ENCODE measurements at places on chromosomes 1 and 21. TPM values are rescaled to one million over a fixed set of nuclear protein-coding genes. Genes with fewer than 3 reads are reported as not detected.

- peaks cover 18% of the 10 kb centered on the region for H3K4me1 ChIP-seq
- peak overlapping the region; percentile 77 for H3K4me3 ChIP-seq
- H3K36me3 ChIP-seq = no peaks in the 10 kb centered on the region
- DNase-seq = no peak
- no peaks in the 10 kb centered on the region for H3K27me3 ChIP-seq
Observed at GRCh38 chr1:220527279-220527907, 543 bp upstream of the MARK1 start.

Gene CR1L
- total RNA-seq = not detected

- DNase-seq = no peak
- no peaks in the 10 kb centered on the region for H3K36me3 ChIP-seq
- H3K27ac ChIP-seq = no peak overlapping the region
- H3K27me3 ChIP-seq = no peaks in the 10 kb centered on the region
- no peak overlapping the region for H3K4me3 ChIP-seq
Observed at GRCh38 chr1:67611846-67612245, 73.2 kb upstream of the GADD45A start.

DNA sequence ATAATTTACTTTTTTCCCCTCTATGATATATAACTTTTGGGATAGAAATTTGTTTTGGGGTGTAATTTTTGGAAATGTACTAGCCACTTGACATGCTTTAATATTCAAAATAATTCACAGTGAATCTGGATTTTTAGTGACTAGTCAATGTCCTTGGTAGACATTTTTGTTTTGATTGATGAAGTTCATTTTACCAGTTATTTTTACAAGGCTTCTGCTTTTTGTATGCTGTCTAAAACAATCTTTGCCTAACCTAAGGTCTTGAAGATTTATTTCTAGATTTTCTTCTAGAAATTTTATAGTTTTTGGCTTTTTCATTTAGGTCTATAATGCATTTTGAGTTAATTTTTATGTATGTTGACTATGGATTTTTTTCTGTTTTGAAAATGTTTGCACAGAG is 30.9 kb downstream of the DISP1 start:
- H3K36me3 ChIP-seq = no peaks in the 10 kb centered on the region
- H3K4me1 ChIP-seq = no peaks in the 10 kb centered on the region
- H3K4me3 ChIP-seq = no peak overlapping the region
- no peak for DNase-seq
- H3K27ac ChIP-seq = no peak overlapping the region

GRCh38 chr1:225882694-225883615 is 775 bp upstream of the TMEM63A start:
- H3K4me1 ChIP-seq = peaks cover 16% of the 10 kb centered on the region
- H3K4me3 ChIP-seq = peak overlapping the region; percentile 92
- H3K36me3 ChIP-seq = no peaks in the 10 kb centered on the region
- no peak overlapping the region for H3K27ac ChIP-seq
- peak; percentile 44 for DNase-seq

Gene PTPN7
- total RNA-seq = 39.2 TPM

DNA sequence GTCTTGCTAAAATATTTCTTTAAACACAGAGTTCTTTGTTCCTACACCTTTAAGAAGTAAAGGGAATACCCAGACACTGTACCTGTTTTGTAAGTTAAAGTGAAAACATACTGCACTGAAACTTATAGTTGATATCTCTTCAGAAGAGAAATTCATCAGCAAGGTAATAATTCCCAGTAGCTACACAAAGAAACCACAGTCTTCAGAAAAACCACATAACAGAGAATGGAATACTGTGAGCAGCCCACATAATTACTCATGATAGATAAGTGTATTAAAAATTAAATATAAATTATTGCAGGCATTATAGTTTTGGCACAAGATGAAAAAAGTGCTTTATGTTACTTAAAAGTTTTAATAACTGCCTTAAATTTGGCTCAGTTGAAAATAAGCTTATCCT is 276.6 kb downstream of the SETD4 start:
- no peak for DNase-seq
- H3K36me3 ChIP-seq = no peaks in the 10 kb centered on the region
- H3K4me1 ChIP-seq = no peaks in the 10 kb centered on the region
- H3K27me3 ChIP-seq = no peaks in the 10 kb centered on the region

- H3K4me1 ChIP-seq = peaks cover 48% of the 10 kb centered on the region
- DNase-seq = peak; percentile 58
- H3K4me3 ChIP-seq = peak overlapping the region; percentile 87
- no peaks in the 10 kb centered on the region for H3K27me3 ChIP-seq
Observed at GRCh38 chr1:173717238-173717637, 2.5 kb downstream of the KLHL20 start.

- no peak overlapping the region for H3K4me3 ChIP-seq
- no peaks in the 10 kb centered on the region for H3K27me3 ChIP-seq
- DNase-seq = no peak
- no peaks in the 10 kb centered on the region for H3K36me3 ChIP-seq
- H3K27ac ChIP-seq = no peak overlapping the region
Observed at GRCh38 chr21:38875694-38876492, 70.2 kb downstream of the ETS2 start.

Gene CHI3L2
- not detected for total RNA-seq

Gene CD1B
- total RNA-seq = not detected

GRCh38 chr1:44537956-44538355 is 132.9 kb downstream of the RNF220 start:
- no peak for DNase-seq
- H3K4me3 ChIP-seq = no peak overlapping the region
- no peaks in the 10 kb centered on the region for H3K36me3 ChIP-seq
- H3K4me1 ChIP-seq = no peaks in the 10 kb centered on the region
